ENCODE measurements at places on chromosomes 13 and 19.

GRCh38 chr13:100680131-100680530 is 5.5 kb upstream of the TMTC4 start:
- DNase-seq, result no peak

DNA sequence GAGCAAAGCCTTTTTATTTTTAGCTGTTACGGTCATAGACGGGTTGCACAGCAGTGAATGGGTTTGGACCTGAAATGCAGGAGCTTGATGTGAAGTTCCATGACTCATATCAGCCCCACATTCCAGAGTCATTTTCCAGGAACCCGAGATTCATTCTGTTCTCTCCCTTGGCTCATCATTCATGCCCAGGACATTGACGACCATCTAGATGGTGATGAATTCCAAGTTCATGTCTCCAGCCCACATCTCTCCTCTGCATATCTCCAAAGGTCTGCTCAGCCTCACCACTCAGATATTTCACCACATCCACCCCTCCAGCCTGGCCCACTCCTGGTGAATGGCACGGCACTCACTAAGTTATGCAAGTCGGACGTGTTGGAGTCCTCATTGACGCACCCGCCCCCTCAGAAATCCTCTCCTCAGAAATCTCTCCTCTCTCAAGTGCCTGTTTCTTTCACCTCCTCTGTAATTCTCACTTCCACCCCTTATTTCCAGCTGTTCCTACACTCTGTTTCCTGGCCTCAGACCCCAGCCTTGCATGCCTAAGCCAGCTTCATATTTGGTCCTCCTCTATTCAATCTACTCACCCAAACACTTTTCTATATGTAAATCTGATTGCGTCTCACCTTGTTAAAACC is 83.1 kb downstream of the ALOX5AP start:
- no peak for DNase-seq

GRCh38 chr13:97257800-97258799 is 36.0 kb downstream of the MBNL2 start:
- DNase-seq, result no peak

DNA sequence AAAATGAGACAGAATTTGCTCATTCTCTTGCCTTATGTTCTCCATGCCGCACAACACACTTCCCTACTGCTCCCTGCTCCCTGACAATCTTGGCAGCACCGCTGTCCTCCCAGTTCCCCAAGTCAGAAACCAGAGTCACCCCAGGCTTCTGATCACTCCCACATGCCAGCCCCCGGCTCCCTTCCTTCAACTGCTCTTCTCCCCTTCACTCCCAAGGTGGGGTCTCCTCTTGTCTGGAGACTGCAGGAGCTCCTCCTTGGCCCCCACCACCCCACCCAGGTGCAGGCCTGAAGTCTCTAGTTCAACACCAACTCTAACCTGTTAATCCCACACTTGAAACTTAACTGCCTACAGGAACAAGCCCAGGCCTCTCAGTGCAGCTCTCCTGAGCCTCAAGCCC is 16.8 kb upstream of the AKAP8 start:
- DNase-seq, result no peak

- no peak for DNase-seq
Observed at GRCh38 chr13:102318233-102318632, 83.6 kb downstream of the FGF14 start.

DNA sequence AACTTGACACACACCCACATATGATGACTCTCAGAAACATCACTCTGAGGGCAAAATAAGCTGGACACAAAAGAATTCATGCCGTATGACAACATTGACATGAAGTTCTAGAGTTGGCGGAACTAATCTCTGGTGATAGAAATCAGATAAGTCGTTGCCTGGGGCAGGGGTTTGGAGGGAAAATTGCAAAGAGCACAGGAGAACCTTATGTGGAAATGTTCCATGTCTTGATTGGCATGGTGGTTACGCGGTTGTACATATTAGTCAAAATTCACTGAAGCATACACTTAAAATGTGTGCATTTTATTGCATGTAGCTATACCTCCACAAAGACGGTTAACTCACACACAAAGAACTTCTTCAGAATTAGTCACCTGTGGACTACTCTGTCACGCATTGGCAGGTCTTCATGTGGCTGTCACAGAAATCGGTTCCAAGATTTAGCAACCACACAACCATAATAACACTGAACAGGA is 137.8 kb upstream of the GJB6 start:
- DNase-seq, result no peak

All from cerebellar nuclear complex (tissue), 1 donor.